ENCODE measurements at places on chromosomes 2 and 18.

GRCh38 chr2:20925265-20925889 lies 102.5 kb upstream of the LDAH start:
- no peak for DNase-seq

DNA sequence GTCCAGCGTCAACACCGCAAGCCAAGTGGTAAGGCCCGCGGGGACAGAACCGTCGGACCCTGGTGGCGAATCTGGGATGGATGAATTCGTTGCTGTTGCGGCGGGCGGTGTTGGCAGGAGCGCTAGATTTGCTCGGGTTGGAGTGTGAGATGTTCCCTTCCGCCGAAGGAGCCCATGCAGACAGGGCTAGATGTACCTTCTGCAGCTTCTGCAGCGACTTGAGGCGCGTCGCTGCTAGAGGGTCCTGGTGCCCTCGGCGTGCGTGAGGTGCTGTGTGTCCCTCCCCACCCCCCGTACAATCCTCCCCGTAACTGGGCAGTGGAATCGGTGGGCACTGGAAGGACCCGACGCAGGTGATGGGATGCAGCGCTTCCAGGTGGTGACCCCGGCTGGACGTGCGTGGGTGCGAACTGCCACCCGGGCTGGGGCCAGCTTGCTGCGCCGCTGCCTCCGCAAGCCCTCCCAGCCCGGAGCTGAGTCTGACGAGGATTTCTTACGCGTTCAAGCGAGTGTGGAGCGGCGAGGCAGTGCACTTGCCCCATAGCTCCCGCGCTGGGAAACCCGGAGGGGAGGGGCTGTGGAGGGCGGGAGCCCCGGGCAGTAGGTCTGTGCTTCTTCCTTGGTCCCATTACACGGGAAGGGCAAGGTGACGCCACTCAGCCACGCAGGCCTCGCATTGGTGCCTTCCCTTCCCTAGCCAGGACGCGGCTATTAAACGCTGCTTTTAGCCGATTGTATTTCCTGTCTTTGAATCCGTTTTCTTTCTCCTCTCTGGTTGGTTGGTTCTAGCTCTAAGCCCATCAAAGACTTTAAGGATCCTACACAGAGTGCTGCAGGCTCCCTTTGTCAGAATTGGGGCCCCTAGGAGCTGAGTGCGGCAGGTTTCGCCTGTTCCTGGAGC lies 34.2 kb downstream of the CHRNA1 start:
- peak; percentile 51 for DNase-seq

DNA sequence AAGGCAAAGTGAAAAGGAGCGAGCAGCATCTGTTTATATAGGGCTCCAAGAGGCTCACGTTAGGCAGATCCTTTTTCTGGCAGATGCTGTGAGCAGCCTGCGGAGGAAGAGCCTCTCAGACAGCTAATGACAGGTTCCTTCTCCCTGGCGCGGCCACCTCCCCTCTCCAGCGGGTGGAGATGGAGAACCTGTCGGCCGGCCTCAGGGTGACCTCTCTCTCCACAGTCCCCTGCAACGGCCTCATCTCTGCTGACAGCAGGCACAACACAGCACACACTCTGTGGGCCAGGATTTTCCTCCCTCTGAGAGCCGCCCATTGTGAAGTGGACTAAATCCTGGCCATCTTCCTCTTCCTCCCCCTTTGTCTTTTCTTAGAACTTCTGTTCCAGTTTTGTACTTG lies 119.8 kb downstream of the PRKCE start:
- DNase-seq = no peak

- DNase-seq = no peak
These were observed 5.6 kb upstream of the SPATA3 start for GRCh38 chr2:230990131-230990898.

DNA sequence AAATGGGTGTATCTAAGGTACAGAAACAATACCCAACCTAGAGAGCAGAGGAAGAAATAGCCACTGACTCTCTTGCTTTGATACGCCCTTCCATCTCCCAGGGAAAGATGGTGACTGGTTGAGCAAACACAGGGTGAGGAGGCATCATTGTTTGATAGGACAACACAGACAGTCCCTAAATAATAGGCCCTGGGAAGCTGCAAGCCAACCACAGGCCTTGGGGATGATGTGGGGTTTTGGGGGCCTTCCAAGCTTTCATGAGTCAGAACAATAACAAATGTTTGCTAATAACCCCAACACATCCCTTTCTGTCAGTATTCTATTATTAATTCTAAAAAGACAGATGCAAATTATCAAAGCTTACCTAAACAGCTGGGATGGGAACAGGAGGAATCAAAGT lies 9.8 kb downstream of the LGALSL start:
- no peak for DNase-seq

DNA sequence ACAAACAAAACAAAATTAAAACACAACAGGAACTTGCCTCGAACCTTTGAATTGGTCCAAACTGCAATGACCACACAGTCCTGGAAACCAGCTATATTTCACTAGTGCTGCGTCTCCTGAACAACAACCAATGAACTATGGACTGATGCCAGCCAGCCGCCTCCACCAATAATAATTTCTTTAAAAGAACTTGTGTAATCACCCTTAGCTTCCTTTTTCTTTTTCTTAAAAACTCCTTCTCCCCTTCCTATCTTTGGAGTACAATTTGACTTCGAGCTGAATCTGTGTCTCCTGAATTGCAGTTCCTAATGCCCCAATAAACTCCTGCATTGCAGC lies 1.6 kb upstream of the CXXC1 start:
- no peak for DNase-seq

DNA sequence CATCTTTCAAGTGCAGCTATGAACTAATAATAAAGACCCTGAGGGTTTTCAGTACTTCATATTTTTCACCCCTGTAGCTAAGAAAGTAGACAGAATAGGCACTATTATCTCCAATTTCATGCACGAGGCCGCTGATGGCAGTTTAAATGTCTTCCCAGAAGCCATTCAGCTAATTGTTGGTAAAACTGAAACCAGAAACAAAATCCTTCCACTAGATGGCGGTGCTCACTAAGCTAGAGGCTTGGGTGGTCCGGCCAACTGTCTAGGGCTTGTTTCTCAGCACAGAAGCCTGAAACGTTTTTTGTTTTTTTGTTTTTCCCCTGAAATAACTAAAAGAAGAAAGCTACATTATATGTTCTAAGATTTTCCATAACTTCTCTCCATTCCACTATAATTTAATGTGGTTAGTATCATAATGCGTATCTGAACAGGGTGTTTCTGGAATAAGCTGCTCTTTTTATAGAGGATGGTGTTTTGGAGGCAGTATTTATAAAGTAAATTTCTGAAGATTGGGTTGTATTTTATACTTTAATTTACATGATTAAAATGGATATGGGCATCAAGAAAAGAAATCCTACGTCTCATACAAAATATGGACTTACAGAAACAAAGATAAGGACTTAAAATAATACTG lies 159.4 kb downstream of the PIK3C3 start:
- peak; percentile 25 for DNase-seq

DNA sequence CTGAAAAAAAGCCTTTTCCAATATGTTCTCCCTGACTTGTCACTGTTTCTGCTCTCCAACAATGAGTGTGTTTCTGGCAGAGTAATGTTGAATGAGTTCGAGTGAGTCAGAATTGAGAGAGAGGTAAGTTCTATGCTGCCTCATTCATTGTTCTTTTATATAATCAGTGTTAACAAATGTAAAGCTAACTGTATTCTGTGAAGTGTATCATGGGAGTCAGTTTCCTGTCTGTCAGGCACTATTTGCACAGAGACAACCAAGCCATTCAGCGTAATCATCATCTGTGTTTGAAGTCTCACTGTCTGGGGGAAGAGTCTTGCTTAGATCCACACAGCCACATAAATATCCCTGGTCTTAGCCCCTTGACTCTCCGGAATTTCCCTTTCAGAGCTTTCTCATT lies 22.0 kb upstream of the UPP2 start:
- DNase-seq = no peak

GRCh38 chr2:236916181-236916580 lies 169.5 kb upstream of the COPS8 start:
- no peak for DNase-seq

DNA sequence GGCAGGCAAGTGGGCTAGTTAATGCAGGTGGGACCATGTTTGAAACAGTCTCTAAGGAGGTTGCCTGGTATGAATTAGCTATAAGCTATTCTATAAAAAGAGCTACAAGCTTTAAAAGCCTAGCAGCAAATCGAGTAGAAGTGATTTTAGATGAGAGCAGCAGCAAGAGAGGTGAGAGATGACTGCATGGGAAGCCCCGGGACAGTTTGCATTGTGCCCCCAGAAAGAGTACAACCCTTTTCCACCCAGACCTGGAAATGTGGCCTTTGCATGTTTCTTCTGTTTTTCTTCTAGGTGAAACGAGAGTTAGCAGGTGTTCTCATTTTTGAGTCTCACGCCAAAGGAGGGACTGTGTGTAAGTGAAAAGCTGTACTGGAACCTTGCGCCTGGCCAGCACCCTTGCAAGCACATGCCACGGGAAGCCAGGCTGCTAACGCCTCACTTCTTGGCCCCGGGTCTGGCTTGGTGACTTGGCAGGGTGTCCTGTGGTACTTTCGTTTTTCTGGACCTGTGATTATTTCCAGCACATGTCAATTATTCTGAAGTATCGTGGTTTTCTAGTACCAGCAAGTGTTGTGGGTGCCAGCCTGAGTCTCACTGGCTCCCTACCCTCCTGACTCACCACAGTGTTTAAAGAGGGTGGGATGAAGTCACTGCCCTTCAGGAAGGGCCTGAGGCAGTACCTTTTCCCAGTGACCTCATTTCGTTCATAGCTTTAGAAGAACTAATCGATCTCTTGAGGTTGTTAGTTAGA lies 90.3 kb upstream of the MAP3K20 start:
- no peak for DNase-seq

- DNase-seq = no peak
These were observed 29.9 kb downstream of the CTAGE1 start for GRCh38 chr18:22387787-22388186.

DNA sequence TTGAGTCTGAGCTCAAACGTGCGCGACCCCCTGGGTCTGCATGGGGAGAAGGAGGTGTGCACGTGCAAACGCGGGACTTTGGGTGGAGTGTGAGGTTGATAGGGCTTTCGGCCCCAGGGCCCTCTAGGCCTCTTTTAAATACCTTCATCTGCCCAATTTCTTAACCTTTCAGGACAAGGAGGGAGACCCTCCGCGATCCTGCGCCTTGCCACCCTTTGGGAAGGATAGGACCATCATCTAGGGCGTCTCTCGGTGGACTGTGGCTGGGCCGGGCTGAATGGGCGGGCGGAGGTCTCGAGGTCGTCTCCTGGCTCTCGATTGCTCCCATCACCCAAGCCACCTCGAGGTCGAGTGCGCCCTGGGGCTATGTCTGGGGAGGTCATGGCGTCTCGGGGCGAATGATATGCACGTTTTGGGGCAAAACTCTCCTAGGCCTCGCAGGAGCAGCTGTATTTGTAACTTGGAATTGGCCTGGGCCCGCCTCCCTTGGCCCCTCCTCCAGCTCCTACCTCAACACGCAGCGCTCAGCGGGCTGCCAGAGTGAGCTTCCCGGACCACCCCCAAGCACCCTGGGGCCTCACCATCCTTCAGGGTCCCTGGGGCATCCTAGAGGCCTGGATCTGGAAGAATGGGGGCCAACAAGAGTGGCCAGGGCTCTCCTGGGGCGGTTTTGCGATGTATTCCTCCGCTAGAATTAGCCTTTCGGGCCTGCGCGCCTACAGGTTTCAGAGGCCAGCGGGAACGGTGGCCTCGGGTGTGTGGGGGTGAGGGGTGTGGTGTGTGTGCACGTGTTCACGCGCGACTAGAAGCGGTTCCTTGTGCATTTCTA lies 8.7 kb upstream of the SIX3 start:
- no peak for DNase-seq

GRCh38 chr2:218567797-218568189 lies 358 bp downstream of the USP37 start:
- no peak for DNase-seq

DNA sequence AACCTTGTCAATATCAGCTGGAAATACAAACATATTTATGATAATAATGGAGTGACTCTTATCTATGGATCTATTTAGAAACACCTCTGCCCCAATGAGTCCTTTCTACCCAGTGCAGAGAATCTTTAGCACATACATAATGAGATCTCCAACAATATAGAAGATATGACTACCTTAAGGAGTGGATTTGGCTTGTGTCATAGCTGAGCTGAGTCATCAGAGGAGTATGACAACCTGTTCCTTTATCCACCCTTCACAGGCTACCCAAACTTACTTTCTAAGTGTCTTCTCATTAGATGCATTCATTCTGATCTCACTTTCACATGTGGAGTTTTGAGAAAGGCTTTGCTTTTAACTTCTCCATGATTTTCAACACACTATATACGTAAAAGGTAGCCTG lies 1218.9 kb downstream of the DSC3 start:
- DNase-seq = no peak

DNA sequence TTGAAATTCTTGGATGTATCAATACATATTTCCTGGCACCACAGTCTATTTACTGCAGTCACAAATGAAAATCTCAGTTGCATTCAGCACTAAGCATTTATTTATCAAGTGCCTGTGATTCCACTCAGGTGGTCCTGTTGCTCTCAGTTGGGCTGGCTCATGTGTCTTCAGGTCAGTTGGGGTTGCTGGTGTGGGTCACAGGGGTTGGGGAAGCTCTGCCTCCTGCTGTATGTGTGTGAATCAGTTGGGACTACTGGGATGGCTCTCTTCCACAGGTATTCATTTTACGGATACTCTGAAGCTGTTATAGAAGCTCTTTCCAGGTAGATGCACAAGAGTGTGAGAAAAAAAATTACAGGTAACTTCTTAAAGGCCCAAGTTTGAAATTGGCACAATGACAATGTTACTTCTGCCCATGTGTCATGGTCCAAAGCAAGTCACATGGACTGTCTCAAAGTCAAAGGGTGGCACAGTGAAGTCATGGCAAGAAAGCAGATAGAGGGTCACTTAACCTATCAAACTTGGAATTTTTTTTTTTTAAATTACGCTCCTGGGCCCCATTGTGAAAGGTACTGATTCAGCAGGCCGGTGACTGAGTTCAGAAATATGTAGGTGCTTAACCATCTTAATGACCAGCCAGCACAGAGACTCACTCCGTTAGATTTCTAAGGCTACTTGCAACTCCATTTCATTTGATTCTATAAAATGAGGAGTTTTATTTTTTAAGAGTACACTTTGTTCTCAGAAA lies 249.2 kb upstream of the GCFC2 start:
- DNase-seq = no peak

- DNase-seq = no peak
These were observed 84.0 kb downstream of the RTN4 start for GRCh38 chr2:54966165-54966832.

GRCh38 chr2:237271698-237272652 lies 142.0 kb downstream of the COL6A3 start:
- no peak for DNase-seq

- no peak for DNase-seq
These were observed 97.3 kb downstream of the MMADHC start for GRCh38 chr2:149490296-149490695.

- DNase-seq = no peak
These were observed 237.3 kb downstream of the GALR1 start for GRCh38 chr18:77486985-77487384.

GRCh38 chr2:71006955-71007799 lies 12.5 kb upstream of the TEX261 start:
- DNase-seq = no peak

- no peak for DNase-seq
These were observed 89.5 kb downstream of the GORASP2 start for GRCh38 chr2:171018522-171018921.
